ENCODE measurements at places on chromosomes 3 and 15.

- no peak for DNase-seq
These were observed 177.0 kb downstream of the AKAP13 start for GRCh38 chr15:85557385-85557784.

GRCh38 chr3:42572278-42572677 is 9.5 kb downstream of the SEC22C start:
- DNase-seq: no peak

DNA sequence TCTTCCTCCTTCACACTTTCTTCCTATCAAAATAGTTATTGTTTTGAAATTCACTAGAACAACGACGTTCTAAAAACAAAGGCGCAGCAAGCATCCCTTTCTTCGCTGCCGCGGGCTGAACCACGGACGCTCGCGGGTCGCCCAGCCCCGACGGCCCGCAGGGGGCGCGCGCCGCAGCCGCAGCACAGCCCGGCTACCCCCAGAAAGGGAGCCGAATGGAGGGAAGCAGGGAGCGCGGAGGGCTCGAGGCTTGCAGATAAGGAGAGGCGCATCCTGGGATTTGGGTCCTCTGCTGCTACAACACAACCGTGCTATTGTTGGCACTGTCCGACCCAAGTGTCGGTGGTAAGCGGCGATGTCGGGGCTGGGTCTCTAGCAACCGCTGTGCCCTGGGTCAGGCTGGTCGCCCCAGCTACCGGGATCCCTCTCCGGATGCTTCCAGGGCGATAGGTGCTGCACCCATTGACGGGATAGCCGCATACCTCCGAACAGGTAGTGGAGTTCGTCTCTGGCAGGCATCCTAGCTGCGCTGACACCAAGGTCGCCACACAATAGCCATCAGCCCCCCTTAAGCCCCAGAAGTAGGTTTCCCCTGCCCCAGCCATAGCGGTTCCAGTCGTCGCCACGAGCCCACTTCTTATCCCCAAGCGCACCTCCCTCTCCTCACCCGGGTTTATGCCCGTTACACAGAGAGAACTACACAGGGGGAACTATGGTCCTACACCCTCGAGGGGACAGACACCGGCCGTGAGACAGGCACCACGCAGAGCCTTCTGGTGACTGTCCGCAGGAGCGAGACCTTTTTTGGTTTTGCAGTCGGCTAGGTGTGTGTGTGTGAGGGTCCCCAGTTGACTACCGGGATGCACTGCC is 6.0 kb downstream of the ONECUT1 start:
- no peak for DNase-seq

- peak; percentile 36 for DNase-seq
These were observed 1003.9 kb upstream of the CFAP20DC start for GRCh38 chr3:60053526-60054265.

- no peak for DNase-seq
These were observed 89.5 kb upstream of the ZBED2 start for GRCh38 chr3:111684640-111685039.

- no peak for DNase-seq
These were observed 137.8 kb upstream of the MYRIP start for GRCh38 chr3:39671600-39671999.

DNA sequence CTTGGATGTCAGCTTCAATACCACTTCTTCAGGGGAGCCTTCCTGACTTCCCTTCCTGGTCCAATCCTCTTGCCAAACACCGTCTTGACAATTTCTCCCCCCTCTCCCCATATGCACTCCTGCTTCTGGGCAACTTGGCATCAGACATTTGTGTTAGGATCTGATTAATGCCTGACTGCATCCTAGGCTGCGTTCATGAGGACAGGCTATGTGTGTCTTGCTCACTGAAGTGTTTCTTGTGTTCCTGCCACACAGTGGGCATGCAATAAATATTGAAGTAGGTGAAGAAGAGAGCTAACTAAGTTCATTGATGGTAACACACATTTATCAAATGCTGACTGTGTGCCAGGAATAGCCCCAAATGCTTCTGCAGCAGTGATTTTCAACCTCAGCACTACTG is 36.4 kb upstream of the WNT5A start:
- no peak for DNase-seq

DNA sequence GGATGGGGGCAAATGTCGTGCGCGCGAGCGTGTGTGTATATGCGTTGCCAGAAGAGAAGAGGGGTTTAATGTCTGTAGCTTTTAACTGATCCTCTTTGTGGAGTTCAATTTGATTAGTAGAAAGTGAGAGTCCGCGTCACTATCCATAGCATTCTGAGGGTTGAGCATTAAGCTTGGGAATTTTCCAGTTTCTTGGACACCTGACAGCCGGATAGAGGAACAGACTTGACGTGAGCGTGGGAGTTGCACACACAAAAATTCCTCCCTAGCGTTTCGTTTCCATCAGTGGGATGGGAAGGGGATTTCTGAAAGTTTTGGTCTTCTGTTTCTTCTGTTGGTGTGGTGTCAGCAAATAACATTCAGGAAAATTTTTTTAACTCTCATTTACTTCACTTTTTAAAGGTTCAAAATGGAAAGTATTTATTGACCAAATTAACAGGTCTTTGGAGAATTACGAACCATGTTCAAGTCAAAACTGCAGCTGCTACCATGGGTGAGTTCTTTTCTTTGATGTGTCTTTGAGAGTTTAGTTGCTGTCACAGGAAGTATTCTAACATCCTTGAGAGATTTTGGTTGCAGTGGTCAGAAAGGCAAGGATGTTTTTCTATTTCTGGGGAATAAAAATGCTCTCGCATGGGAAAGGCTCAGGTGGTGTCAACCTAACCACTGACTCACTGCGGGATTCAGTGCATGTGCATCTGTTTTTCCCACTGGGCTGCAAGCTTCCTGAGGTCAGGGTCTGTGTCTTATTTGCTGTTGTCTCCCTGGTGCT is 841 bp downstream of the POGLUT1 start:
- no peak for DNase-seq

DNA sequence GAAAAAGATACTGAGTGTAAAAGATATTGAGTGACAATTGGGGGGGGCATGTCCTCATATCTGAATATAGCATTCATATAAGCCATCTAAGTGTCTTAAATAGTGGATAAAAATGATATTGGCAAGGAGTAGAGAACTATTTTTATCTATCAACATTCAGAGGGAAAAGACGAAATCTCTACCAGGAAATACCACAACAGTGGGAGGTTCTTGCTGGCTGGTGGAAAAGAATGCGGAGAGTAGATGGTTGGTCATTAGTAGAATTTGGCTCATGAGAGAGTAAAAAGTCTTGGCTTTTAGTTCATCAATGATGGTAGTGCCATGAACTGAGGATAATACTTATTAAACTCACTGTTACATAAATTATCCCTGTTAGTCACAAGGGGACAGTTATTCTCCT is 4.8 kb upstream of the TCF12 start:
- no peak for DNase-seq
